ENCODE measurements at places on chromosomes 4 and X.

DNA sequence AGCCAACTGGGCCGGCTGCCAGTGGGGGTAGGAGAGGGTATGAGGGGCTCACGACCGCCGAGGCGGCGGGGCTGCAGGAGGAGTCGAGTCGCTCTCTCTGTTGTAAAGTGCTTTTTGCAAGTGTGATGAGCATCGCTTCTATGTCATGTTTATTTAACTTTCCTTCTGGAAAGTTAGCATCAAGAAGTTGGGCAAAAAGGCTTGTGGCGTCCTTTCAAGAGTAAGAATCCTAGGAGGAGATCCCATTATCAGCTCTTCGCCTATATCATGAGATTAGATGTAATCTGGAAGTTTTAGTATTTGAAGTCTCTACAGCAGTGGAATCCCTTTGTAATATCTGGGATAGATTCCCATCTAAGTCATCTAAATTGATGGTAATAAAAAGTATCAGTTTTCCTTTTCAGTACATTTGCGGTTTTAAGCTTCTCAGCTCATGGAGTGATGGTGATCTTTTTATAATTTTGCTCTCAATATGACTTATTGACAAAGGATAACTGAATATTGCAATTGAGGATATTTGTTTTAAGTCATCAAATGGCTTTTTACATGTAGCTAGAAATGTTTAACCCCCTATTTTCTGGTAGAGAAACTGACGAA, 1.7 kb downstream of the GALNT7 start:
- no peak for DNase-seq

GRCh38 chr4:145219090-145219489, 38.7 kb upstream of the OTUD4 start:
- DNase-seq: no peak

DNA sequence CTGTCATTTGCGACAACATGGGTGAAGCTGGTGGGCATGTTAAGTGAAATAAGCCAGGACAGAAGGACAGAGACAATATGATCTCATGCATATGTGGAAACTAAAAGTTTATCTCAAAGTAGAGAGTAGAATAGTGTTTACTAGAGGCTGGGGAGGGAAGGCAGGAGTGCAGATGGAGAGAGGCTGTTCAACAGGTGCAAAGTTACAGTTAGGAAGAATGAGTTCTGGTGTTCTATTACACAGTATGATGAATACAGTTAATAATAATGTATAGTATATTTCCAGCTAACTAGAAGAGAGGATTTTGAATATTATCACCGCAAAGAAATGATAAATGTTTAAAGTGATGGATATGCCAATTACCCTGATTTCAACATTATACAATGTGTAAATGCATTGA, 69.8 kb downstream of the FBXL5 start:
- DNase-seq: no peak

DNA sequence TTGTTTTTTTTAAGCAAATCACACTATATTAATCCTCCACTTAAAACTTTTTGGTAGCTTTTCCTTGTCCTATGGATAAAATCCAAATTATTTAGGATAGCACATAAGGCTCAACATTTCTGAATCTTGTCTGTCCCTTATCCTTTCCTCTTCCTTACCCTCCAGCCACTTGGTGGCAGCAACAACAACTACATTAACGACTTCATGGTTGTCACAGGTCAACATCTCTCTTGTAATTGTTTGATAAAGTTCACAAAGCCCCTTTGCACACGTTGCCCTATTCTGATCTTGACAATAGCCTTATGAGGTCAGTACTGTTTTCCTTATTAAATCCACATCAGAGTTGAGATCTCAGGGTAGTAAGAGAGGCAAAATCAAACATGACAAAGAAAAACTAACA, 269.0 kb upstream of the PABPC4L start:
- no peak for DNase-seq

DNA sequence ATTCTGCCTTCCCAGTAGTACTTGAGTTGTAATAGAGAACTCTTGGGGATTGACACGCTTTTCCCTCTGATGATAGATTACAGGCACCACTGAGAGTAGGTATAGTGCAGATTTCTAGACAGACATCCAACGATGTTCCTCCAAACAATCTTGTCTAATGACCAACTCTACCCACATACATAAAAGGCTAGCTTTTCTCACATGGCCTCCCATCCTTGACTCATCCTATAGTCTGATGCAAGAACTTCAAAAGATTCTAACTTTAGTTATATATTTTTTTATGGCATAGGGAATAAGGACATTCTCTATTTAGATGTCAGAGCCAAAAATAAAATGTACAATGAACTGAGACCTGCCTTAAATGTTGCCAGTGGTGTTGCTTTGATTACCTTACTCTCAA, 60.9 kb downstream of the GLRA2 start:
- no peak for DNase-seq

GRCh38 chr4:130110189-130110588, 1014.2 kb downstream of the C4orf33 start:
- DNase-seq: no peak

DNA sequence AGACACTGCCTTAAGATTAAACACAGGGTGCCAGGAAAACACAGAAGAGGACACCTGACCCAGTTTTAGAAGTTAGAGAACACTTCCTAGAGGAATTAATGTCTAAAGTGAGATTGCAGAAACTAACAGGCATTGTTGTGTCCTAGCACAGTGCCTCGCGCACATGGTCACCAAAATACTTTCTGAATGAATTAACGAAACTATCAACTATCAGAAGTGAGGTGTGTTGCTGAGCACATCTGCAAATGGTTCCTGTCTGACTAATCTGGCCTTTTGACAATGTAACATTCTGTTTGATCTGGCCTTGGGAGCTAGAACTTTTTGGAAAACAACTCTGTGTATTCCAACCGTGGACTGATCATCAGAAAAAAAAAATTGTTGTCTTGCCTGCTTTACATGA, 556.8 kb upstream of the LCORL start:
- DNase-seq: no peak

- no peak for DNase-seq
Observed at GRCh38 chr4:116942315-116942714, 143.1 kb downstream of the TRAM1L1 start.

DNA sequence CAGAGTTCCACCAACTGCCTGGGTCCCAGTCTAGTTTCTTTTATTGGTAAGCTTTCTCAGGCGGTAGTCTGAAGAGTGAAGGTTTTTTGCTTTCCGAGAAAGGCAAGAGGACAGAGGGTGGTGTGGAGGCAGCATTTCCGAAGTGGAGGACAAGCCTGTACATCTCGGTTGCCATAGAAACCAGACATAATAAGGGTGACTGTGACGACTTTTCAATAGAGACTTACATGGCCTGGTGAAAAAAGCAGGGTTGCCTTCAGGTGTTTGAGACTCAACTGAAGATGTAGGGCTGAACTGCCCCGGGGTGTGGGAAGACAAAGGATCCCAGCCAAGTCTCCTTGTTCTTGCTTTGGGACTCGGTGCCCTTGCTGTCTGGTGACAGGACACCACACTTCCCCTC, 53.6 kb upstream of the RAB40AL start:
- no peak for DNase-seq

- DNase-seq: no peak
Observed at GRCh38 chr4:7062816-7063215, 5.0 kb downstream of the GRPEL1 start.

- no peak for DNase-seq
Observed at GRCh38 chr4:55186123-55186522, 60.7 kb upstream of the KDR start.

GRCh38 chr4:141645611-141646340, 9.4 kb downstream of the IL15 start:
- no peak for DNase-seq

GRCh38 chr4:56986952-56987351, 8.3 kb downstream of the POLR2B start:
- DNase-seq: no peak

GRCh38 chr4:1533501-1534064, 127.3 kb upstream of the NKX1-1 start:
- no peak for DNase-seq

DNA sequence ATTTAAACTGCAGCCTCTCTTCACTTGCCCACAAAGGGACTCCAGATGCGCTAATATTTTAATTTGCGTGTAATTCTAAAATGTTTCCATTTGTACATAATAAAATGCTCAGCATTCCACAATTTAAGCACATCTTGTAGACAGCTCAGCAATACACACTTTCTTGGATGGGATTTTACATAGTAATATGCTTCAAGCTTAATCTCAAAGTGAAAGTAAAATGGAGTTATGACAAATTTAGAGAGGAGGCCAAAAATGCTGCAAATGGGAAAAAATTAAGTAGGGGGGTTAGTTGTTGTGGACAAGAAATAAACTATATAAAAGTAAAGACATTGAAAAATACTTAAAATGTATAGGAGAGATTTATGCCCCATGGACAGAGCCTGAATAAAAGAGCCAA, 149.1 kb downstream of the FBXO8 start:
- no peak for DNase-seq

DNA sequence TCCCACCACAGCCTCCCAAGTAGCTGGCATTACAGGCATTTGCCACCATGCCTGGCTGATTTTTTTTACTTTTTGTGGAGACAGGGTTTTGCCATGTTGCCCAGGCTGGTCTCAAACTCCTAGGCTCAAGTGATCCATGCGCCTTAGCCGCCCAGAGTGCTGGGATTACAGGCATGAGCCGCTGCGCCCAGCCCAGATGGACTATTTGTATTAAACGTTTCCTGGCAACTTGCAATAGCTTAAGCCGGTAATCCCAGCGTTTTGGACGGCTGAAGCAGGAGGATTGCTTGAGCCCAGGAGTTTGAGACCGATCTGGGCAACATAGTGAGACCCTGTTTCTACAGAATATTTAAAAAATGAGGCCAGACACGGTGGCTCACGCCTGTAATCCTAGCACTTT, 18.4 kb downstream of the UBE2K start:
- no peak for DNase-seq

- DNase-seq: no peak
Observed at GRCh38 chr4:155497306-155497705, 120.5 kb upstream of the MAP9 start.

- DNase-seq: peak; percentile 20
Observed at GRCh38 chr4:152534541-152535359, 1.1 kb downstream of the FBXW7 start.

DNA sequence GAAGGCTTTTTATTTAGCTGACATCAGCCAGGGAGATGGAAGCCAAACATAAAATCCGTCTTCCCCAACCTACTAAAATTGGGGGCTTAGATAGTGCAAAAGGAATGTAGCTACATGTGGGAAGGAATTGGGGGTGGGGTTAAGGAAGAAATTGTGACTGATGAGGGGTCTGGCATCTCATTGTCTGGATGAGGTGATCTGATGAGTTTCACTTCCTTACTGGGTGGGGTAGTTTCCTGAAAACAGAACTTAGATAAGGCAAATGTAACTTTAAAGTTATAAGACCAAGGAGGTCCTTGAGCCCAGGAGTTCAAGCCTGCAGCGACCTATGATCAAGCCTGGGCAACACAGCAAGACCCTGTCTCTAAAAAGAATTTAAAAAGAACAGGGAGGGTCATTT, 105.5 kb upstream of the NEIL3 start:
- no peak for DNase-seq

DNA sequence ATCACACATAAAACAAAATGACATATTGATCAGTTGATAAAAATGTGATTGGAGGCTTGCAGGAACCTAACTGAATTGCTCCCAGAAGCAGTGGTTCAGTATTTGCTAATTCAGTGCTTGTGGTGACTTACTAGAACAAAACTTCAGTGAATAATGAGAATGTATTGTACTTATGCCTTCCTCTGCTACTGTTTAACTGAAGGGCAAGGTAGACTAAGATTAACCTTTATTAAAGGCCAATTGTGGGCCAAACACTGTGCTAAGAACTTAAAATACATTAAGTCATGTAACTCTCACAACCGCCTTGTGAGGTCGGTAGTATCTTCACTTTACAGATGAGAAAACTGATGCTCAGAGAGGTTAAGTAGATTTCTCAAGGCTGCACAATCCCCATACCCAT, 14.9 kb downstream of the IGFBP7 start:
- DNase-seq: no peak

DNA sequence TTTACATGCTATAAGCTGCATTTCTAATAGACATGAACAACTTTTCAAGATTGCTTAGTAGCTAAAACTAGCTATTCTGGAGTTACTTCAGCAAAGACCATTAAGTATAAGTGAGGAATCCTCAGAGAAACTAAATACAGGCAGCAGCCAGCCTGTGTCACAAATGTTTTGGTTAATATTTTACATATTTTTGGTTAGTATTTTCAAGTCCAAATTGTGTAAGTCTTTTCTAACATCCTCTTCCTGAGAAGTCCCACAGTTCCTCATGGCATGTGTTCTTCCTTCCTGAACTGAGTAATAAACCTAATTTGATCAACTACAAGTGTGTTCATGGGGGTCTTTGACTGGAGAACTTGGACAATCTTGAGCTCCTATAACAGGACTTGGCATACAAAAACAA, 42.4 kb upstream of the MCF2 start:
- no peak for DNase-seq

- no peak for DNase-seq
Observed at GRCh38 chr4:7763106-7763505, 176.6 kb downstream of the AFAP1 start.

GRCh38 chrX:39967348-39967747, 130.4 kb downstream of the BCOR start:
- DNase-seq: no peak

DNA sequence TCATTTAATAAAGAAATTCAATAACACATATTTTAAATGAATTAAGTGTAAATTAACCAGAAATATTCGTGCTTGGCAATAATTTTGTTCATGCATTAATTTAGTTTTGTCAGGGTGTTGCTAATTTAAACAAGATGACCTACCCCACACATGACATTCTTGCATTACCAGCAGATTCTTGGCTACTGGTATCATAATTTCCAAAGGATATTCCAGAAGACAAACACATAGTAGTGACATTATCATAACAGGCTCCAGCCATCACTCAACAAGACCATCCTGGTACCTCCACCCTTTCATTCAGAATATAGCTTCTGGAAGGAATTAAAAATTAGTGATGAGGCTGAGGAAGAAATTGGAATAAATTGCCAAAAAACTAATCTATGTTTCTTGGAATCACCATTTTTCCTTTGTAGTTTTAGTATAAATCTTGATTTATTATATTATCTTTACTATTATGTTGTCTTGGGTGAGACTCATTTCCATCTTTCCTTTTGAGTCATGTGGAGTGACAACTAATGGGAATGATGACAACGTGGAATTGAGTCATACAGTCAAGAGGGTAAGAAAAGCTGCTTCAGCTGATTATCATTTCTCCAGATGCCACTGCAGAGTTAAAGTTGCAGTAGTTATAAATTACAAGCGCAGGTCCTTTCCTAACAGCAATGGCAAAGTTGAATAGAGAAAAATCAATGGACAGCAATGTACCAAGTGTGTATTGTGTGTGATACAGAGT, 30.9 kb upstream of the HHIP start:
- no peak for DNase-seq

DNA sequence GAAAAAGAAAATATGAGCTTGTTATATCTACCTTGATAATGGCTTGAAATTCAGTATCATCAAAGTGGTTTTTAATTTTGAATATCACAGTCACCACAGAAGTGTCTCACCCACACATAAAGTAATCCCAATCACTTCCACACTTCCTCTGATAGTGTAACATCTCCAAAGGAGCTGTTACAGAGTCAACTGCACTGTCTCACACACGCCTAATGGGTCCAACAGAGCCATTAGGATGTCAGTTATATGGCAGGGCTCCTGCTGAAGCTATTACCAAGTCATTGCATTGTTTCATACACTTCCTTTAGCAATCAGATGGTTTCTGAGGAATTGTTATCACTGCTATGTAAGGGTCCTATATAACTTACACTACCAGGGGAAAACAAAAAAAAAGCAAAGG, 432.1 kb upstream of the TEX13C start:
- no peak for DNase-seq

- no peak for DNase-seq
Observed at GRCh38 chr4:140579278-140579677, 10.5 kb upstream of the UCP1 start.

- no peak for DNase-seq
Observed at GRCh38 chr4:73848183-73848777, 4.8 kb upstream of the PF4V1 start.
